Glutamatergic neuron (in vitro differentiated cells): ENCODE measurements at places on chromosomes 5 and 9.

- no peak for DNase-seq
These were observed 31.1 kb downstream of the KCNIP1 start for GRCh38 chr5:170534941-170535340.

- DNase-seq = no peak
These were observed 3.6 kb upstream of the SLC1A3 start for GRCh38 chr5:36602704-36603321.

GRCh38 chr5:108174286-108174685 lies 207.6 kb downstream of the FBXL17 start:
- DNase-seq = no peak

GRCh38 chr5:102668220-102668932 lies 86.7 kb upstream of the PAM start:
- no peak for DNase-seq

DNA sequence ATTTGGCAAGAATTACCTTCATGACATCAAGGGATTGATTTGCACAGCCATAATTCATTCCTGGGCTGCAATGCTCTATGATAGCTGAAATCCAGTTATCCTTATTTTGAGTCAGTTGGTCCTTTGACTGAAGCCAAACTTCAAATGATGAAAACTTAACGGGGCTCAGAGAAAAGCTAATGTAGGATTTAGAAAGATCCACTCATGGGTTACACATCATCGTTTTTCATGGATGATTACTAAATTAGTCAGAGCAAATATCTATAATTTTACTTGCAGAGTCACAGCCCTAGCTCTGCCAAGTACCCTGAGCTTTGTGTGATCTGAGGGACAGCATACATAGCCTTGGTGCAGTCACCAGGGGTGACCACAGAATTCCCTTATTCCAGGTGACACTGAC lies 27.3 kb upstream of the MUSK start:
- no peak for DNase-seq

DNA sequence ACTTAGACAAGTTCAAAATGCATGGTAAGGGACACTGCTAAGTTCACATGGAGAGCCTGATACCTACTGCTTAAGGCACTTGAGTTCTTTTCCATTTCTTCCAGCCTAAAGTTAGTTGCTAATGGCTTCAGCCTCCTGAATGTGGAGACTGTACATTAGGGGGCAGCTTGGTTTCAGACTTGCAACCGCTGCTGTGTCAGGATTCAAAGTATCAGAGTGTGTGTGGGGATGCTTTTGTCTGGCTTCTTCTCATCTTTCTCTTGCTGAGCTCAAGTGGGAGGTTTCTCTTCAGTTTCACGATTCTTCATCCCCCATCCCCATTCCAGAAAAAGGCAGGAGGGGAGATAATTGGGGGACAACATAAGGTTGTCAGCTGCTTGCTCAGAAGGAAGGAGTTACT lies 49.4 kb downstream of the ATP10B start:
- no peak for DNase-seq

DNA sequence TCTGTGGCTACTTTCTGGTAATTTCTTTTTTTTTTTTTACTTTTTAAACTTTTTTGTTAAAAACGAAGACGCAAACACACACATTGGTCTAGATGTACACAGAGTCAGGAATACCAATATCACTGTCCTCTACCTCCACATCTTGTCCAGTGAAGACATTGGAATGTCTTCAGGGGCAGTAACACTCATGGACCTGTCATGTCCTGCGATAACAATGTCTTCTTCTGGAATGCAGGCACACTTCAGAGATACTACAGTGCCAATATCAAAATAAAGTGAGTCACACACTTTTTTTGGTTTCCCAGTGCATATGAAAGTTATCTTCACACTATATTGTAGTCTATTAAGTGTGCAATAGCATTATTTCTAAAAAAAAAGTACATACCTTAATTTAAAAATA lies 175.9 kb downstream of the ARRDC3 start:
- DNase-seq = no peak
